ENCODE measurements at places on chromosomes 7 and 10.

DNA sequence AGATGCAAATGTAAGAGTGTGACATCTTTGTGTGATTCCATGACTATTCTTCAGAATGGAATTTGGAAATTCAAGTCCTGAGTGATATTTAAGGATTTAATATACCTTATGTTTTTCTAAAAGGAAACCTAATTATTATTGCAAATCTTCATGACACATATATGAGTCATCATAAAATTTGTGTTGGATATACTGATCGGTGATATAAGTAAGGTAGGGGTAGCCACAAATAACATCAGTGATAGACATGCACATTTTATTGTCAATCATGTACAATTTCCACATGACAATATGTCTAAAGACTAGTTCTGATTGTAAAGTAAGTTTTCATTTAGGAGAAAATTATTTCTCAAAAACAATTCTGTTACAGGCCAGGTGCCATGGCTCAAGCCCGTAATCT lies 59.7 kb upstream of the AGMO start:
- DNase-seq = no peak

DNA sequence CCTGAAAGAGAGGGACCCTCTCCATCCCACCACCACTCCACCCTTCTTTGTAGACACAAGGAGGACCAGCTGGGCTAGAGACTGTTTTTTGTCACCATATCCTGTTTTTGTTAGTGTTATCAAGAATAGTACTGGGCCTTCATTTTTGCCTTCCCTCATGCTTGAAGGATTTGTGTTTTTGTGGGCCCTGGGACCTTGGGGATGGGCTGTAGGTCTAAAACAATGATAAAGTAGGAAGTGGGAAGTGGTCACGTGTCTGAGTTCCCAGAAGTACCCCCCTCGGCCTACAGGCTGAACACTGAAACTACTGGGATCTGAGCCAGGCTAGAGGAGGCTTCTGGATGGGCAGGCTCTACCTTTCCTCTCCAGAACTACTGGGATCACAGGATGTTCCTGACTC lies 8.9 kb downstream of the AGFG2 start:
- no peak for DNase-seq

GRCh38 chr7:120996333-120996987 lies 7.9 kb downstream of the CPED1 start:
- peak; percentile 85 for DNase-seq

GRCh38 chr10:3201796-3202195 lies 29.2 kb upstream of the PITRM1 start:
- DNase-seq = no peak

DNA sequence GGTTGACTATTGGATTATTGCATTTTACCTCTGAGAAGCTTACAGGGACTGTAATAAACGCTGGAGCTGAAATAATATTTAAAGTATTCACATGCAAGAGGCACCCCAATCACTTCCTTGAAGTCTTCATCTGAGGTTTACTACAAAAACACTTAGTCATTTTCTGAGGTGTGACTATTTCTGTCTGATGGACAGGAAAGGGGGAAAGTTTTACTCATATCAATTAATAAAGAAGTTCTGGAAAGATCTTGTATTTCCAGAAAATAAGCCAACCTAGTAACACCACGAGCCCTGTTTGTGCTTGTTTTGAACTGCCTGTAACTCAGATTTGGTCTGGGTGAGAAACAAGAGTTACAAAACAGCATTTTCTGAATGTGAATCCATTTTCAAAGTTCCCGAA lies 63.9 kb upstream of the PRKCQ start:
- no peak for DNase-seq

DNA sequence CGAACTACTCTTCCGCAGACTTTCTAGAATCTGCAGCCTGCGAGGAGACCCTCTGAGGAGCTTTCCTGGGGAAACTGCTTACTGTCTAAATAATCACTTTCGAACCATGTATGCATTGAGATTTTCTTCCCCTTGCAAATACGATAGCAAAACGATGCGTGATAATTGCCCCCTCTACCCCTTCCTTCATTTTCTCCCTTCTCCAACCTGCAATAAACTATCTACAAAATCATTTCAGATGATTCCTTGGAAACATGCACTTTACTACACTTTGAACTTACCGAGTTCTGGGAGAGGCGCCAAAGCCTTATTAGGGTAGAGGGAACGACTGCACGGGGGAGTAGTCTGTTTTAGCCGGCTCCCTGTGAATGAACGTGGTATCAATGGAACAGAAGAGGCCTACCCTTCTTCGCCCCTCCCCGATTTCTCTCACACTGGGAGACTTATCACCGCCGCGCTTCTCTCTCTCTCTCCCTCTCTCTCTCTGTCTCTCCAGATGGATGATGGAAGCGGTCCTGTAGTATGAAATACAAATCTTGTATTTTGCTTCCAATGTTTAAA lies at the start of gene FGFBP3:
Gene FGFBP3, minus strand, starts transcription at position 370 of the 561 bp plus-strand sequence. CDS start 517 bp downstream, outside the sequence.
- peak; percentile 23 for DNase-seq

DNA sequence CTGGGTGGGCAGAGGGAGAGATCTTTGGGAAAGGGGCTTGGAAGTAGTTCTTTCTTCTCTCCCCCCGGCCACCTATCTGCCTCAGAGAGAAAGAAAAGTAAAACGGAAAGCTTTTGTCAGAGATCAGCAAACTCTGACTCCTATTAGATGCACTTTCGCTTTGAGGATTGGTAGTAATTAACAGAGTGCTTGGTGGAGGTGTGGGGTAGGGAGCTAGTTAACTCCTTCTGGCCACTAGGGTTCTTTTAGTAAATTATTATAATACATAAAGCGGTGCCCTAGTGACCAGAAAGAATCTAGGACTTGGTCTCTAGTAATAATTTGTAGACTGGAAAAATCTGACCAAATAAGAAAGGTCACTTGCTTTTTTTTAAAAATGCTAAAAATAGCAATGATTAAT lies 54.6 kb downstream of the CPVL start:
- no peak for DNase-seq

DNA sequence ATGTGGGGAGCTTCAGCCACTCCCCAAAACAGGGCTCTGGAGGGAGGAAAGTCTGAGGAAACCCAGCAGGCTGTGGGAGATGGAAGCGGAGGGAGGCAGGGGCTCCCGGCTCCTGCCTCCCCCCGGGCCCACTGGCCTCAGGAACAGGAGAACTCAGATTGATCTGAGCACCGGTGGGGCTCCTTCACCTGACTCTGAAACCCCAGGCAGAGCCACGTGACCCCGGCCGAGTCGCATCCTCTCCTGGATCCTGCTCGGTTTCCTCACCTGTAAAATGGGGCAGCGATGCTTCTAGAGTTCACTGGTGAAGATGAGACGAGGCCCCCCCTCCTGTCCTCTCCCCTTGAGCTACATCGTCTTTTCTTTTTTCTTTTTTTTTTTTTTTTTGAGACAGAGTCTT lies 33.6 kb downstream of the TCERG1L start:
- DNase-seq = no peak

DNA sequence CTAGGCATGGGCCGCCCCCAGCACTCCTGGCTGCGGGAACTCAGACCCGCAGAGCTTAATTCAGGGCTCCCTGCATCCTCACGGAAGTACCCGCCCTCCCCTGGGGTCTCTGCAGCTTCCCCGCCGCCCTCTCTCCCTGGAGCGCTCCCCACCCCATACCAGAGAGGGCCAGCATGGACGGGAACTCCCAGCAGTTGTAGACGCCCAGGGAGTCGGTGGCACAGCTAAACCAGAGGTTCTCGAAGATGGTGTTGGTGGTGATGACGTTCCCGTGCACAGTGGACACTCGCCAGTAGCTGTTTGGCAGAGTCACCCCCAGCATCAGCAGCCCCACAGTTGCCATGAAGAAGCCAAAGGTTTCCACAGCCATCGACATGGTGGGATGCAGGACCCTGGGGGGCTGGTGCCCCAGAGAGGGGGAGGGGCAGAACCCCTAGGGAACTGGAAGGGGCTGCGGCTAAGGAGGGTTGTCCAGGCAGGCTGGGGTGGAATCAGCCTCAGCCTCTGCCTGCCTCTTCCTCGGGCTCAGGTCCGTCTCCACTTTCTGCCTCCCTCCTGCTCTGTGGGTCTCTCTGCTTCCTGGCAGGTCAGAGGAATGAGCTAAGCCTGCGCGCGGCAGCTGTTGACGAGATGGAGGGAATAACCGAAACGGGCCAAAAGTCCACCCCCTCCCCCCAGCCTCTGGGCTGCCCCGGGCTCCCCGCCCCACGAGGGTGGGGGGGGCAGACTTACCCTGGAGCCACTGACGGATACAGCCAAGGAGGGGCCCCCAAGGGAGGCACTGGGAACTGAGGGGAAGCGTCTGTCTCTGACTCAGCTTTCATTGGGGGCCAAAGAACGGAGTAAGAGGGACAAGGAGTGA lies at the start of gene CLDN15:
Gene CLDN15, minus strand, starts transcription at position 597 of the 862 bp plus-strand sequence. Its CDS starts 221 bp downstream, at position 376.
- DNase-seq = no peak

- no peak for DNase-seq
These were observed 24.0 kb upstream of the NPS start for GRCh38 chr10:127524908-127525665.

- no peak for DNase-seq
These were observed 71.8 kb upstream of the LOXL4 start for GRCh38 chr10:98339799-98340198.

- DNase-seq = no peak
These were observed 95.3 kb downstream of the SEM1 start for GRCh38 chr7:96614154-96614867.

- peak; percentile 68 for DNase-seq
These were observed 107.4 kb upstream of the GLCCI1 start for GRCh38 chr7:7861211-7861633.

- DNase-seq = no peak
These were observed 33.0 kb downstream of the WDR37 start for GRCh38 chr10:1089017-1089689.

DNA sequence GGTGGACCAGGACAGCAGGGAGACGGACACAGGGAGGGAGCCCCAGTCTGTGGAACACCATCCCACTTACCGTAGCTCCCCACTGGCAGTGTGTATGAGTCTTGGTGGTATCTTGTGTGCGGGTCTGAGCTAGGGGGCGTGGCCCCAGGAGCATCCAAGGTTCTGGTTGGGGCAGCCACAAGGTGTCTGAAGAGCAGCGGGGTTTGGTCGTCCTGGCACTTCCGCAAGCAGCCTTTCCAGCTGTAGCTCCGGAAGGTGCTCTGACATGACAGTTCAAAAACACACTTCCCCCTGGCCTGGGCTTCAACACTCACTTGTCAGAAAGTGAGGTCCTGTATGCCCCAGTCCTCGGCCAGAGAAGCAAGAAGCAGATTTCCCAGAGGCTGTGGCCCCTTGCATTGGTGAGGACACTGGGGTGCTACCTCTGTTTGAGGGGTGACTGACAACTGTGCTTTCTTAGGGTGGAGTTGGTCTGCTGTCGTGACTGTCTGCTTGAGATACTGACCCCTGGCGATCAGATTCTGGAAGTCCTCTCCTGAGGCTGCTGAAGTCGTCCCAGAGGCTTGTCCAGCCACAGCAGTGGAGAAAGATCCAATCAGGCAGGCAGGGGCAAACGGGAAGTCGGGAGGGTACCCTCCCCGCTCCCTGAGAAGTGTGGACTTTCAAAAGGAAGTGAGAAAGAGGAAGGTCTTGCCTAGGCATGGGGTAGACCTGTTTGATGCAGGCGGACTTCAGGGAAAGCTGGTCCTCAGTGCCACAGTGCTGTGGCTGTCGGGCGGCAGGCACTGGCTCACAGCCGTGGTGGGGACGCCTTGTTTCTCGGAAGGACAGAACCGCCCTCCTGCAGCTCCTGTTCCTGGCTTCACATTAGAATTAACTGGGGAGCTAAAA lies 51.4 kb upstream of the PFKFB3 start:
- peak; percentile 64 for DNase-seq

GRCh38 chr7:39987641-39988347 lies 37.7 kb downstream of the CDK13 start:
- DNase-seq = no peak

Measured in fibroblast of gingiva (primary cell).